NCI-H1930 (cell line): ENCODE measurements at places on chromosomes 5 and 9.

DNA sequence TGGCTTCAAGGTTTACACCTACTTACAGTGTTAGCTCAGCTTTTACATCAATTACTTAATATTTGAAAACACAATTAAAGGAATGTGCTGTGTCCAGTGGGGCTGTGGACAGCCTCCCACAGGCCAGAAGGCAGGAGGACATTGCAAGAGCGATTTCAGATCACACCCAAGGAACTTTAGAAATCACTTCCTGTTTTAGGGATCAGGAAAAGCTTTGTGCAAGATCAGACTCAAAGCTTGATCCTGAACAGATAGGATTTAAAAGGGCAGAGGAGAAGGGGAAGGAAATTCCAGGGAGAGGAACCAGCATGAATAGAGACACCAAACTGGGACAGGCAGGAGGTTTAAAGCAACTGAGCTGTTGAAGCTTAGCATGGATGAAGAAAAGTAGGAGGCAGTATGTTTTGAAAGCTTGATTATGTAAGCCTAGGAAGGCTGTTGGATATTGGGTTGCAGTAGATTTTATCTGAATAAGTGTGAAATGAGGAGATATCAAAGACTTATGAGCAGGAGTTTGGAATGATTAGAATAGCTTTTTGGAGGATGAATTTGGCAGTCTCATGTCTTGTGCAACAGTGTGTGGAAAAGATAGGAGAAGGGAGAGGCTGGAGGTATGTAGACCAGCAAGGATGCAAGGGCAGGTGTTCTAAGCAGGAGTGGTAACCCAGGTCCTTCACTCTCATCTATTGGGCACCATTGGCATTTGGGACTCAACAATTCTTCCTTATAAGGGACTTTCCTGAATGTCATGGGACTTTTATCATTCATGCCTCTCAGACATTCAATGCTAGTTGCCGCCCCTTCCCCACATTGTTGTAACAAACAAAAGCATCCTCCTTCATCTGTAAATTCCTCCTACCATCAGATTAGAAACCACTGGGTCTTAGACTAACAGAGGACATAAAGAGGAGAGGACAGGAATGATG is 123.5 kb downstream of the TARS1 start:
- no peak for DNase-seq

DNA sequence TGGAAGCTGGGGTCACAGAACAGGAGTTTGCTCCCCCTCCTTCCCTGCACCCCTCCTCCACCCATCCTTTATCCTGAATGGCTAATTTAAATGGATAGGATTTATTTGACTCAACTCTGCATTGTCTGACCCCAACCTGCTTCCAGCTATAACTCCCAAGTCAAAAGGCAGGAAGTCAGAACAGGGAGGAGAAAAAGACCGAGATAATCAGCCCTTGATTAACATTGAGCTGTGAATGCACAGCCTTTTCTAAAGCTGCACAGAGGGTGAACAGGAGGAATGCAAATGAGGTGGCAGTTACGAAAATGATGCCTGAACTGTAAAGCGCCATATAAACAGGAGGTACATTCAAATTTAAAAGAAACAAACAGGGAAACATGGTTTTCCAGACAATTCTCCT is 152.8 kb downstream of the SPOCK1 start:
- DNase-seq: no peak

DNA sequence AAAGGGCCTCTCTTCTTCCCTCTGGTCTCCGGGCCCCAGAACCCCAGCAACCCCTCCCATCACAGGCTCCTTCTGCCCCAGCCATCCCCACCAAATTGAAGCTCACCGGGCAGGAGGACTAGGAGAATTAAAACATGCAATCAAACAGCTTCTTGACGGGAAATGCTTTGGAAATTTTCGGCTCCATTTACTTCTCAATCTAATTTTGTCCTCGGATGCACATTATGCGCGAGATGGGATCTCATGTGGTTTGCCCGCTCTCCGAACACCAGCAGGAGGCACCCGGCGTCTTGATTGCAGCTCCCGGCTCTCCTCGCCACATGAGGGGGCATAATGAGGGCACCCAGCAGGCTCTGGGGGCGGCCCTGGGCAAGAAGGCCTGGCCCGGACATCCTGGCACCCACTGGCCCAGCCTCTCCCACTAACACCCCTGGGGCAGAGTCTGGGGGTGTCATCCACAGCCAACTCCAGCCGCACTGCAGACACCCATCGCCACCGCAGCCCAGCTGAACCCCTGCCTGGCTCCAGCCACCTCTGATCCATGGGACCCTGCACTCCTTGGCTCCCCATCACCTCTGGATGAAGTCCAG is 135.5 kb downstream of the PAX5 start:
- DNase-seq: no peak

DNA sequence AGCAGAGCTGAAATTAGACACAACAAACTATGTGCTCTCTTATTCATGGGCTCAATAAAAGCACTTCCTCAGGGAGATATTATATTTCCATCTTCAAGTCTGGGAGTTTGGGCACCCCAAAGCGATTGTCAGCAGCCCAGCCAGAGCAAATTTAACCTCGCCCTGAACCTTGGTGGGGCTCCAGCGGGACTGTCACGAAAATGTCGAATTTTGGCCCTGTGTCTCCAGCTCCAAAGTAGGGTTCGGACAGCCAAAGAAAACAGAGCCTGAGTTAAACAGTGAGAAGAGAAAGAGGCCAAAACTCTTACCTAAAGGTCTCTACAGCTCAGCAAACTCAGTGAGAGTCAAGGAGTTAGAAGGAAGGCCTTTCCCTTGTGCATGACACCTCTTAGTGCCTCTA is 432.9 kb downstream of the SPATA31D1 start:
- DNase-seq: no peak

GRCh38 chr5:25862276-25862675 is 1176.1 kb downstream of the CDH9 start:
- no peak for DNase-seq
